Natural killer cell (primary cell): ENCODE measurements at places on chromosomes 5 and 9. TPM values are rescaled to one million over a fixed set of nuclear protein-coding genes. Genes with fewer than 3 reads are reported as not detected.

PRUNE2 gene
- total RNA-seq, result 0.45 TPM

GRCh38 chr9:38771593-38771992 is 51.7 kb upstream of the FAM240B start:
- no peak for DNase-seq
- H3K27me3 ChIP-seq, result no peaks in the 10 kb centered on the region
- H3K4me3 ChIP-seq, result no peak overlapping the region

- no peaks in the 10 kb centered on the region for H3K4me1 ChIP-seq
- H3K27ac ChIP-seq, result no peak overlapping the region
- no peaks in the 10 kb centered on the region for H3K27me3 ChIP-seq
- H3K4me3 ChIP-seq, result no peak overlapping the region
- no peaks in the 10 kb centered on the region for H3K36me3 ChIP-seq
Observed at GRCh38 chr5:148186248-148187003, 16.4 kb upstream of the SPINK6 start.

DNA sequence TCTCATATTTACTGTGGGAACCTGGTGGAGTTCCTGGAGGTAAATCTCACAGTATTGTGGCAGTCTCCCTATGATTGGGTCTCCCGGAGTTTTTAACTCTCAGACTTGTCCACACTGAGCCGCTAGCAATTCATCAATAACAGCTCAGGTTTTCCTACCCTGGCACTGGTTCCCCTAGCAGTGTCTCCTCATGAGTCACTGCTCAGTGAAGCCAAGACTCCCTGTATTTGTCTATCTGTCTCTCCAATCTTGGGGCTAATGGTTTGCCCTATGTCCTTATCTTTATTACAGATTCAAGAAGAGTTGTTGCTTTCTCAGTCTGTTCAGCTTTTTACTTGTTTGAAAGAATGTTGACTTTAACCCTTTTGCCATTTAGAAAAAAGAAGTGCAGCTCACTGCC is 176.7 kb upstream of the FGF10 start:
- H3K27me3 ChIP-seq, result no peaks in the 10 kb centered on the region
- H3K4me1 ChIP-seq, result no peaks in the 10 kb centered on the region

- H3K27me3 ChIP-seq, result no peaks in the 10 kb centered on the region
- no peak for DNase-seq
- no peak overlapping the region for H3K4me3 ChIP-seq
- no peaks in the 10 kb centered on the region for H3K36me3 ChIP-seq
- no peak overlapping the region for H3K27ac ChIP-seq
- H3K4me1 ChIP-seq, result no peaks in the 10 kb centered on the region
Observed at GRCh38 chr9:138101444-138102234, 224.1 kb downstream of the CACNA1B start.

DNA sequence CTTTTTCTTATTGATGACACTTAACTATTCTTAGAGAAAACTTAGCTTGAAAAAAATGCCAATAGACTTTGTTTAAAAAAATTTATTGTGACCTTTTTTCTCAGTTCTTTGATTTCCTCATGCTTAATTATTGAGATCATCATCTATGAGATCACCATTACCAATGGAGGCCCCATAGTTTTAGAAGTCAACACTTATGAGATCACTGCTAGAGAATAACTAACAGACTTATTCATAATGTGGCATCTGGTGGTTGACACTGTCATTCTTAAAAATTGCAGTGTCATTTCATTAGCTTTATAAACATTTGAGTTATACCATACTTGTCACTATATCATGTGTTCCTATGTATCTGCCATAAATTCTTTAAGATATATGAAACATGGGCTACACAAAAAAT is 14.9 kb upstream of the FEM1C start:
- H3K36me3 ChIP-seq, result no peaks in the 10 kb centered on the region
- no peaks in the 10 kb centered on the region for H3K4me1 ChIP-seq
- no peak for DNase-seq

ANKRD20A1 gene
- total RNA-seq, result 2.9 TPM

SLC4A9 gene
- not detected for total RNA-seq

GRCh38 chr9:2208991-2209390 is 193.8 kb downstream of the SMARCA2 start:
- H3K4me1 ChIP-seq, result no peaks in the 10 kb centered on the region
- no peak overlapping the region for H3K4me3 ChIP-seq
- H3K27ac ChIP-seq, result no peak overlapping the region
- no peaks in the 10 kb centered on the region for H3K27me3 ChIP-seq

RAB3C gene
- total RNA-seq, result not detected

SV2C gene
- not detected for total RNA-seq

GRCh38 chr5:122351416-122352157 is 39.5 kb downstream of the SNCAIP start:
- H3K36me3 ChIP-seq, result no peaks in the 10 kb centered on the region
- H3K27ac ChIP-seq, result no peak overlapping the region
- no peaks in the 10 kb centered on the region for H3K27me3 ChIP-seq

DNA sequence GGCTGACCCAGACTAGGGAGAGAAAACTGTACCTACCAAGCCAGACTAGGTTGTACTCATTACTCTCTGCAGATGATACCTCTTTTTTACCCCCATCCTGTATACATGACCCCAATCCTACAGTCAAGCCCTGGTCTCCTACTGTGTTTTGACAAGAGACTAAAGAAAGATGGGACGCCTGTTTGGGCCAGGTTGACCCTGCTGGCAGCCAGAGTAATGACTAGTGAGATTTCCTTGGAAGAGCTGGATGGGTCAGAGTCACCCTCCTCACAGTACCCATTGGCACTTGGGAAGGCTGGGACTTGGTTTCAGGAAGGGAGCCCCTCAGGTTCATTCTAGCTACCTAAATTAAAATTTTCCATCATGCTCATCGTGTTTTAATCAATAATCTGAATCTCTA is 89.7 kb upstream of the NR4A3 start:
- H3K4me3 ChIP-seq, result no peak overlapping the region
- no peaks in the 10 kb centered on the region for H3K27me3 ChIP-seq
- H3K4me1 ChIP-seq, result no peaks in the 10 kb centered on the region
- H3K27ac ChIP-seq, result no peak overlapping the region

LCN9 gene
- total RNA-seq, result not detected

ANKRD34B gene
- not detected for total RNA-seq

- H3K36me3 ChIP-seq, result no peaks in the 10 kb centered on the region
- no peaks in the 10 kb centered on the region for H3K27me3 ChIP-seq
- no peaks in the 10 kb centered on the region for H3K4me1 ChIP-seq
Observed at GRCh38 chr5:172602783-172603231, 38.3 kb upstream of the NEURL1B start.

HRH2 gene
- 3.1 TPM for total RNA-seq

DNA sequence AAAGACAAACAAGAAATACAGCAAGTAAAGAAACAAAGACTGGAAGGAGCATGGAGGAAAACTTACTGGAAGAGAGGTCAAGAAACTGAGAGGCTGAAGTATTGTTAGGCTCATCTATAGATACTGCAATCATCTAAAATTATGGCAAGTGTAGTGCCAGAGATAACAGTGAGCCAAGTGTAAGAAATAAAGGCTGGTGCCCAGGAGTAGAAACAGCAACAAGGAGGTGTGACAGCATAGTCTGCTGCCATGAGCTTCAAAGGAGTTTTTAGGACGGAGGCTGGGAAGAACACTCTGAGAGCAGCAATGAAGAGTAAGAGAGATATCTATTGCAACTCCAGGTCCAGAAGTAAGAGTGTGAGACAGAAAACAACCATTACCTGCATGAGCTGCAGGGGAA is 60.5 kb downstream of the MEGF9 start:
- H3K4me1 ChIP-seq, result no peaks in the 10 kb centered on the region
- no peak overlapping the region for H3K4me3 ChIP-seq
- no peaks in the 10 kb centered on the region for H3K36me3 ChIP-seq
- DNase-seq, result no peak
- no peaks in the 10 kb centered on the region for H3K27me3 ChIP-seq

DTWD2 gene
- total RNA-seq, result 6.0 TPM

DNA sequence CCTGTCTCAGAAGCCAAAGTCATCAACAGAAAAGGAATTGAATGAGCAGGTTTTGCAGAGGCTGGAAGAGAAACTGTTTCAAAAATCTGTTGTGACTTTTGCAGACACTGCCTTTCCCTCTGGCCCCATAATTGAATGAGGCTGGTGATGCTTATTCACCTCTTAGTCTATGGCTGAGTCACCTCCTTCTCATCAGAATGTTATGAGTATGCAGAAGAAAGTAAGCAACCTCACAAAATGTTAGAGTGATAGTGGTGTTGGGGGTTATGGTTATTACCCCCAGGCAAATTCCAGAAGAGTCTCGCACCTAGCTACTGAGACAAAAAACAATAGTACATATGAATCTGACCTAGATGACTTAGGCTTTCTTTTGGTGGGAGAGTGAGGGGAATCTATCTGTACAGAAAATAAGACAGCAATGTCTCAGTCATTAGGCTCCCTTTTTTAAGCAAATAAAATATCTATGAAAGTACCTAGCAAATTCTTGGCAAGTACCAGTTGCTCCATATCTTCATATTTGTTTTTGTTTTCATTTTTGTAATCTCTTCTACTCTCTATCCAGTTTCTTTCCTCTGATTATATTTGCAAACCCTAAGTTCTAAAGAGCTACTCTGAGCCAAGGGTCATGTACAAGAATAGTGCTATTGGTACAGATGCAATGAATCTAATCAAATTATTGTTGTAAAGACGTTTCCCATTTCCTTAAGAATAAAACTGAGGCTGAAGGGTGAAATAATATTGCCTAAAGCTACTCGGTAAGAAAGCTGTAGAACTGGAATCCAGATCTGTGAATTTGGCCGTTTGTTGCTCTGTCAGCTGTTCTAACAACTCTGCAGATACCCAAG is 498.1 kb upstream of the TNC start:
- H3K36me3 ChIP-seq, result no peaks in the 10 kb centered on the region
- no peak for DNase-seq
- no peak overlapping the region for H3K27ac ChIP-seq

GRCh38 chr9:113708821-113709713 is 167.0 kb upstream of the ZNF618 start:
- no peaks in the 10 kb centered on the region for H3K27me3 ChIP-seq
- no peaks in the 10 kb centered on the region for H3K36me3 ChIP-seq
- no peak overlapping the region for H3K4me3 ChIP-seq
- H3K4me1 ChIP-seq, result peaks cover 23% of the 10 kb centered on the region

DNA sequence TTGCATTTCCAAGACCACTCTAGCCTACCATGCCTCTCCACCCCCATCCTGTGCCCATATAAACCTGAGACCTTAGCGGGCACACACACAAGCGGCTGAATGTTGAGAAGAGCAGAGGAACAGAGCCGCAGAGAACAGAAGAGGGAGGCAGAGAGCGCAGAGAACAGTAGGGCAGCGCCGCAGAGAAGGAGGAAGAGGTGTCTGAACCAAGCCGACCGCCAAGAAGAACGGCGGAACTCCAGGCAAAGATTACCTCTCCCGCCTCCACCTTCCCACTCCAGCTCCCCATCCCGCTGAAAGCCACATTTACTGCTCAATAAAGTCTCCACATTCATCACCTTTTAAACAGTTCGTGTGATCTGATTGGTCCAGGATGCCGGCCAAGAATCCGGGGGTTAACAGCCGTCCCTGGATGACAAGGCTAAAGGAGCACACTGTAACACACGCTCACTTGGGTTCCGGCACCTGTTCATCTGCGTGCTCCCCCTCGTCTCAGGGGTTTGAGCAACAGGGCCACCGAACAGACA is 33.2 kb downstream of the GRIN3A start:
- no peaks in the 10 kb centered on the region for H3K36me3 ChIP-seq
- H3K27ac ChIP-seq, result no peak overlapping the region
- no peaks in the 10 kb centered on the region for H3K27me3 ChIP-seq
- peaks cover 3% of the 10 kb centered on the region for H3K4me1 ChIP-seq
- DNase-seq, result no peak
- H3K4me3 ChIP-seq, result no peak overlapping the region

GRCh38 chr5:179906795-179907555 is 722 bp downstream of the TBC1D9B start:
- peak; percentile 54 for DNase-seq
- H3K27ac ChIP-seq, result no peak overlapping the region
- H3K4me1 ChIP-seq, result peaks cover 23% of the 10 kb centered on the region

DNA sequence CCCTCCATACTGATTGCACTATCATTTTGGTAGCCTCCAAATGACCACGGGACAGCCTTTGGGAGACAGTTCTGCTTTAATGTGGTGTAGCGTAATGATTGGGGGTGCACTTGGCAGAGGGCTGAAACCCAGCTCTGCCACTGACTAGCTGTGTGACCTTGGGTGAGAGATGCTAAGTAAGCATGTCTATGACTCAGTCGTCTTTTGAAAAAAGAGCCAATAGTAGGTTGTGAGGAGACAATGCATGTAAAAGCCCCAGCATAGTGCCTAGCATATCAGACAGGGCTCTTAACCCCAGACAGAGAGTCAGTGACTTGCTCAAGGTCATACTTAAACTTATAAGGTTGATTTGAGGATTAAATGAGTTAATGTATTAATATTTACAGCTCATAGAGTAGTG is 18.0 kb upstream of the CXCL14 start:
- no peak overlapping the region for H3K4me3 ChIP-seq
- DNase-seq, result no peak
- H3K36me3 ChIP-seq, result no peaks in the 10 kb centered on the region
- no peaks in the 10 kb centered on the region for H3K27me3 ChIP-seq
- no peaks in the 10 kb centered on the region for H3K4me1 ChIP-seq

DNAH5 gene
- not detected for total RNA-seq

DNA sequence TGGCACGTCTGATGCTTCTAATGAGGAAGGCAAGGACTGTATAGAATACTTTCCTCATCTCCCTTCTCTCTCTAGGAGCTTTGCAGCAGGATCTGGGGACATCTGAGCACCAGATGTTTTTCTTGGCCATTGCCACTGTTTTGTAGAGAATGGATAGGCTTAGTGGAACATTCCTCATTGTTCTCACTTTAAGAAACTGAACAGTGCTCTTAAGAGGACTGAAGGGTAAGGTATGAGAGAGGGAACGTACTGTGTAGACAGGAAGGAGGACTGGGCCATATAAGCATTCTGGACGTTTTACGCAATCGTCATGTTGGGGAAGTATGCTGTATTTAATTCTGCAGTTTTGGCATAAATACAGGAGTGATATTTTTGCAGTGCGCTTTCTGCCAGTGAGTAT is 70.6 kb downstream of the SMARCA2 start:
- no peak overlapping the region for H3K27ac ChIP-seq
- H3K27me3 ChIP-seq, result no peaks in the 10 kb centered on the region
- peaks cover 86% of the 10 kb centered on the region for H3K36me3 ChIP-seq
- no peak overlapping the region for H3K4me3 ChIP-seq
- H3K4me1 ChIP-seq, result no peaks in the 10 kb centered on the region

DNA sequence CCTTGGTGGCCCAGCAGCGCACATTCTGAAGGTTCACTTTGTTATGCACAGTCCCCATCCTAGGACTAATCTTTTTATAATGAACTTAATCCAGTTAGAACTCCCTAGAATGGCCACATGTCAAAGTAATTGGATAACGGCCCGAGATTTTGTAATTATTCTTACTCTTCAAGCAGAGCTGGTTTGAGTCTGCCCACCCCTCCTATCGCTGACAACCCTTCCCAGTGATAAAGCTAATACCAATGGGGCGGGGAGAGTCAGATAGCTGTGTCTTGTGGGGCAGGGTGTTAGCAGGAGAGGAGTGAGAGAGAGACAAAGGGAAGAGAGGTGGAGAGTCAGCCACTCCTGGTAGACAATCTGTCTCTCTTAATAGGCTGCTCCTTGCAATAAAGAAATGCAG is 356.9 kb downstream of the SLIT3 start:
- no peaks in the 10 kb centered on the region for H3K36me3 ChIP-seq
- no peak overlapping the region for H3K27ac ChIP-seq
- no peaks in the 10 kb centered on the region for H3K4me1 ChIP-seq
- no peak for DNase-seq
- H3K27me3 ChIP-seq, result no peaks in the 10 kb centered on the region
